Right renal cortex interstitium (tissue), 3 donors: ENCODE measurements at places on chromosomes 1 and 21.

- DNase-seq, result peak; percentile 80
These were observed at the start of gene ADAMTS1 for GRCh38 chr21:26845066-26845758. Gene ADAMTS1, minus strand, starts transcription at chr21:26845409. Its CDS starts 455 bp downstream, at chr21:26844954.

- DNase-seq, result no peak
These were observed 25.0 kb downstream of the LAMB3 start for GRCh38 chr1:209627027-209627731.

DNA sequence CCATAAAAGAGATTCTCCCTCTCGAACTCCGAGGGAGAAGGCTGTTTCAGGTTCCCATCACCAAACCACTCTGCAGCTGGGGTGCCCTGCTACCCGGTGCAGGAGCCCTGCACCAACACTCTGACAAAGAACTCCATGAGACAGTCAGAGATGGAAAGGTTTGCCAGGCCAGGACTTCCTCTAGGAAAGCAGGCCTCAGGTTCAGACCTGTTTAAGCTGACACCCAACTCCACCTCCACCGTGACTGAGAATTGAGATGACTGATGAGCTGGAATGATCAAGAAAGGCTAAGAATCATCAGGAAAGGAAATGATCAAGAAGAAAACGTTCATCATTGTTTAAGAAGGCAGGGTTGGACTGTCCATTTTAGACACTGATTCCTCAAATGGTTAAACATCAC is 46.2 kb upstream of the KCNE1 start:
- DNase-seq, result no peak

DNA sequence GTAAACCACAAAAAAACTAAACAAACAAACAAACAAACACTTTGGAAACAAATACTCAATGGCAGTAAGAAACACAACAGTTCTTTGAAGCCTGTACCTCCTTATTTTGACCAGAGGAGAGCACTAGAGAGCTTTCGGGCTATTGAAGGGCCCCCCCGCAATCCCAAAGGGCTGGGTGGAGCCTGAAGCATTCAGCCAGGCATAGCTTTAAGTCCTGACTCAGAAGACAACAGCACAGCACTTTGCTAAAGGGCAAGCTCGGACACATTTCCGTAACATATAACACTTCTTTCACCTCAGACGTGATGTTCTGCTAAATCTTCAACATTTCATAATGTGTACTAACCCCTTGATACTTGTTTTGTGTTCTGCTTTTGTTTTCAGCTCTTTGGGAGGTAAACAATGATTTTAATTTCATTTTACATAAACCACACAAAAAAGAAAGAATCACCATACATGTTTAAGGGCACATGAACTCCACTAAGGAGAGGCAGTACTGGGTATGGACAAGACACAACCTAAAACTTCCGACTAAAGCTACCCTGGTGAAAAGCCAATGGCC is 9.7 kb upstream of the SHCBP1L start:
- peak; percentile 61 for DNase-seq

- no peak for DNase-seq
These were observed 4.4 kb downstream of the MAP3K21 start for GRCh38 chr1:233331676-233332519.

DNA sequence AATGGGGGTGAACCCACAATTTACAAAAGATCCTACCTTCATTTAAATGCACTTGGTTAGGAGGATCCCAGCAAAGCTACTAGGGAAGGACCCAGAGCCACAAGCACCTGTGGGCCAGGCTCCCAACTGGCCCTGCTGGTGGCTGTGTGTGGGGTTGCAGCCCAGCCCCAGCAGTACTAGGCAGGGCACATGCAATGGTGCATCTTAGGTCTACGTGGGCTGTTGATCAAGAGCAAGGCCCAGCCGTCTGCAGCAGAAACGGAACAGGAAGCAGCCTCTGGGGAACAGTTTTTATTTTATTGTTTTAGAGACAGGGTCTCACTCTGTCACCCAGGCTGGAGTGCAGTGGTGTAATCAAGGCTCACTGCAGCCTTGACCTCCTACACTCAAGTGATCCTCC is 134.1 kb upstream of the RAB4A start:
- DNase-seq, result no peak

DNA sequence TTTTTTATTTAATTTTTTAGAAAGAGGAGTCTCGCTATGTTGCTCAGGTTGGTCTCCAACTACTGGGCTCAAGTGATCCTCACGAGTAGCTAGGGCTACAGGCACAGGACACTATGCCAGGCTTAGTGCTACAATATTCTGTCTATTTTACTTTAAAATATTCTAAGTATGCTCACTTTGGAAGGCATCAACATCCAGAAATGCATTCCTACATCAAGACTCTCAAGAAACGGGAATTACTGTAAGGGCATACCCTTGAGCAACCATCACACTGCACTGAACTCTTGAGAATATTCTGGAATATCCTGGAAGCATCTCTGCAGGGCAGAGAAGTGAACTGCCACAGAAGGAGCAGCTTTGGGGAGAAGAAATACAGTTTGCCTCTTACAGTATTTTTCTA is 565 bp upstream of the DMRTB1 start:
- DNase-seq, result no peak
